Gastroesophageal sphincter (tissue), 4 donors: ENCODE measurements at places on chromosomes 4 and X. TPM values are rescaled to one million over a fixed set of nuclear protein-coding genes. Genes with fewer than 3 reads are reported as not detected.

DNA sequence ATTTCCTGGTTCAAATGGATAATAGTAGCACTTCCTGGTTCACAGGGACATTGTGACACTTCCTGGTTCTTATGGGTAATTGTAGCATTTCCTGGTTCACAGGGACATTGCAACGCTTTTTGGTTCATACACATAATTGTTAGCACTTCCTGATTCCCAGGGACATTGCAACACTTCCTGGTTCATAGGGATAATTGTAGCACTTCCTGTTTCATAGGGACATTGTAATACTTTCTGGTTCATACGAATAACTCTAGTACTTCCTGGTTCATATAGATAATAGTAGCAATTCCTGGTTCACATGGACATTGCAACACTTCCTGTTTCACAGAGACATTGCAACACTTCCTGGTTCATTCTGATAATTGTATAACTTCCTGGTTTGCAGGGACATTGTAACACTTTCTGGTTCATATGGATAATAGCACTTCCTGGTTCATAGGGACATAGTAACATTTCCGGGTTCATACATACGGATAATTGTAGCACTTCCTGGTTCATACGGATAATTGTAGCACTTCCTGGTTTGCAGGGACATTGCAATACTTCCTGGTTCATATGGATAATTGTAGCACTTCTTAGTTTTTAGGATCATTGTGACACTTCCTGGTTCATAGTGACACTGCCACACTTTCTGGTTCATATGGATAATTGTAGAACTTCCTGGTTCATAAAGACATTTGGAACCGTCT lies 61.6 kb upstream of the CD99 start:
- no peak for ATAC-seq

- no peak for ATAC-seq
These were observed 327.7 kb downstream of the DKK2 start for GRCh38 chr4:106708464-106708816.

GRCh38 chr4:70901607-70901983 lies 574 bp upstream of the MOB1B start:
- no peak for ATAC-seq

- no peak for ATAC-seq
These were observed 672.1 kb downstream of the GRXCR1 start for GRCh38 chr4:43564591-43564990.

GRCh38 chr4:76800902-76801301 lies 97.0 kb downstream of the SOWAHB start:
- ATAC-seq: no peak

DNA sequence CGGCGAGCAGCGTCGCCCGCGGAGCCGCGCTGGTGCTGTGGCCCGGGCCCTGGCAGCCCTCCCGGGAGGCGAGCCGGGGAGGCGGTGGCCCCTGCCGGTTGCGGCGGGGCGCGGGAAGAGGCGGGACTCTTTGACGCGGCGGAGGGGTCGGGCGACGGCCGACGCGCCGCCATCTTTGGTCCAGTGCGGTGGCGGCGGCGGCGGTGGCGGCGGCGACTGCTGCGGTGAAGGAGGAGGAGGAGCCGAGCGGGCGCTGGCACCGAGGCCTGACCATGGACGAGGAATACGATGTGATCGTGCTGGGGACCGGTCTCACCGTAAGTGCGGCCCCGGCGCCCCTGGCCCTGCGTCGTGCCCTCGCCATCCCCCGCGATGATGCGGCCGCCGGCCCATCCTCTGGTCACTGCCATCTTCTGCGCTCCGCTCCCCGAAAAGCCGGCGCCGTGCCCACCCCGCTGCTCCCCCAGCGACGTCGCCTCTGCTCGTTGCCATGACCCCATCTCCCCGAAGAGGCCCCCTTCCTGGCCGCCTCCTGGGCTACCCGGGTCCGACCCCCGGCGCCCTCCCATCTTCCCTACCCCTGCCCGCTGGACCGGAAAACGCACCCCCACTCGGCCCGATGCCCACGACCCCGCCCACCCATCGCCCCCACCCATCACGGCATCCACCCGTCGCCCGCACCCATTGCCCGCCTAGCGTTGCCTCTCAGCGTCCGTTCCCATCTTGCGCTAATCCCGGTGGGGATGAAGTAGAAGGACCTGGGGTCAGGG lies at the start of gene GDI1:
Gene GDI1, plus strand, starts transcription at position 172 of the 770 bp plus-strand sequence. Its CDS starts 101 bp downstream, at position 273.
- ATAC-seq: peak; percentile 74

GRCh38 chrX:367349-367748 lies 19.4 kb downstream of the PPP2R3B start:
- no peak for ATAC-seq

GRCh38 chrX:53190363-53190960 lies 34.5 kb downstream of the KDM5C start:
- ATAC-seq: no peak

DNA sequence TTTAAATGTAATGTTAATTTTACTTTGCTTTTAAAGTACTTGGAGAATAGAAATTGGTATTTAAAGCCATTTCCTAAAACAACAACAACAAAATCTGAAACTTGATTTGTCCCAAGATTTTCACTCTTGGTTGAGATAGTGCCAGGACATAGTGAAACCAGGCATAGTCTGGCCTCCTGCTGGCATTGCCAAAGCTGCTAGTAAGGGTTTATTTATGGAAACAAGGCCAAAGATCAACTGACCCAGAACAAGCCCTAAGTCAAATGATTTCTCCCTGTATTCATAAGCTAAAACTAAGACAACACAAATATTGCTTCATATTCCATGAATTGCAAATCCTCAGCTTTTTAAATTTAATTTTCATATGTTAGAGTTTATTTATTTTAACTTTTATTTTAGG lies 227.5 kb upstream of the FGF13 start:
- no peak for ATAC-seq

GRCh38 chr4:54513204-54513603 lies 144.6 kb upstream of the KIT start:
- ATAC-seq: peak; percentile 80

- ATAC-seq: no peak
These were observed 10.3 kb downstream of the ADH6 start for GRCh38 chr4:99208719-99209075.

DNA sequence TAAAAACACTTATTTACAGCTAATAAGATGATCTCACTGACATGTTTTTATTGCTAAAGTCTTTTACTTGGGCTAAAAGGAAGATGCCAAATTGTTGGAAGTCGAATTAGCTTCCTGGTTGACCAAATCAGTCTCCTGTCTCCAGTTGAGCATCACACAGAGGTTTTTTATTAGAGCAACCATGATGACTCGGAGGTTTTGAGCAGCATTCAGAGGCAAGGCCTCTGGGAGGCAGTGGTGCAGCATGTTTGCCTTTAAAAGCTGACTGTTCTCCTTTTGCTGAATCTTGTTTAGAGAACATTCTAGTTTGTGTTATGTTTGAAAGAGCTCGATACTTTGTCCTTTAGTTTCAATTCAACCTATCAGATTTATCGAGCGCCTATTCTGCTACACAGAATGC lies 2.1 kb downstream of the UCHL1 start:
- no peak for ATAC-seq

GRCh38 chrX:154135458-154136229 lies 8.4 kb upstream of the OPN1LW start:
- ATAC-seq: no peak

DNA sequence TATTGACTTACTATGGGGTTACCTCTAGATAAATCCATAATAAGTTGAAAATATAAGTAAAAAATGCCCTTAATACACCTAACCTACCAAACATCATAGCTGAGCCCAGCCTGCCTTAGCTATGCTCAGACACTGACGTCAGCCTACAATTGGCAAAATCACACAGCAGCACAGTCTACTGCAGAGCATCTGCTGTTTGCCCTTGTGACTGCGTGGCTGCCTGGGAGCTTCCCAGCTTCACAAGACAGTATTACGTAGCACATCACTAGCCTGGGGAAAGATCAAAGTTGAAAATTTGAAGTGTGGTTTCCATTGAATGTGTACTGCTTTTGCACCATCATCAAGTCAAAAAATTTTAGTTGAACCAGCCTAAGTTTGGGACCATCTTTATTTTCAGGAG lies 8.8 kb downstream of the HTT-AS start:
- no peak for ATAC-seq

- ATAC-seq: no peak
These were observed 618.8 kb downstream of the GLUD2 start for GRCh38 chrX:121666171-121666570.

DNA sequence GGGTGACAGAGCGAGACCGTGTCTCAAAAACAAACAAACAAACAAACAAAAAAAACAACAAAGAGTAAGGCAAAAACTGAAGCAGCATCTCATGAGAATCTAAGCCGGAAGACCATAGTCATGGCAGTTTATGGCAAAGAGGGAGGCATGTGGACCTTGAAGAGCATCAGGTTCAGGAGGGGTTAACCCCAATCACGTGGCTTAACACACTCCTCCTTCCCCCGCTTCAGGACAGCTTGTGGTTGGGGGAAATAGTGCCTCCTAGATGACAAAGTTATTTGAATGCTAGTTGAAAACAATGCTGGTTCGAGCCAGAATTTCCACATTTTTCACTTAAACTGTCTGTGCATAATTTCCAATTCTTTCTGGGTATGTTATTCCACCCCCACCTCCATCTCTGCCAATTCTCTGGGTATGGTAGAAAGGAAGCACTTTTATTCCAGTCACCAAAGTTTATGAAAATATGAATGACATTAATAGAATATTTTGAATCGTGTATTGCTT lies 11.7 kb upstream of the MAP7D3 start:
- ATAC-seq: no peak

DNA sequence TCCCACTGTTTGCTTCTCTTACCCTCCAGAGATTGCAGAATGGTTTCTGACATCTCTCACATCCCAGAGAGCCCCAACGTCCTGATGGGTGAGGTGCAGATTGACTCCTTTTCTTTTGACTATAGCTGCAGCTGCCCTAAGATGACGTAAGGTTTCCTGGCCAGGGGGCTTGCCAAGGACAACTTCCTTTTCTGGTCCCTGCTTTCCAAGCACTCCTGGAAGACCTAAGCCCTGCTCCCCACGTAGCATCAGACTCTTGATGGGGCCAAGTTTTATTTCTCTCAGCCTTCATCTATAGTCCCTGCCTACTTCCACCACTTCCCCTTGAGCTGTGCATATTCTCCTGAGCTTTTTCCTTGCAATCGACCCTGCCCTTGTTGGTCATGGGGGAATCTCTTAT lies 497.7 kb downstream of the IDS start:
- ATAC-seq: no peak

F8A2 gene
- not detected for total RNA-seq

CETN2 gene
- total RNA-seq: 75.2 TPM

LGI2 gene
- 10.7 TPM for total RNA-seq

HTN1 gene
- total RNA-seq: not detected

SLC10A6 gene
- total RNA-seq: 2.4 TPM

ZCCHC18 gene
- total RNA-seq: 2.0 TPM
